ENCODE measurements at places on chromosomes 2 and 18. TPM values are rescaled to one million over a fixed set of nuclear protein-coding genes. Genes with fewer than 3 reads are reported as not detected.

Gene ARL4C
- total RNA-seq = 5.4 TPM

Gene REEP1
- total RNA-seq = 95.1 TPM

Gene SPATA3
- total RNA-seq = not detected

Gene HNMT
- 25.5 TPM for total RNA-seq

Gene LAMA1
- total RNA-seq = 0.17 TPM

Gene ITGB1BP1
- 91.4 TPM for total RNA-seq

Gene TDRD15
- not detected for total RNA-seq

Gene ELOA2
- total RNA-seq = not detected

DNA sequence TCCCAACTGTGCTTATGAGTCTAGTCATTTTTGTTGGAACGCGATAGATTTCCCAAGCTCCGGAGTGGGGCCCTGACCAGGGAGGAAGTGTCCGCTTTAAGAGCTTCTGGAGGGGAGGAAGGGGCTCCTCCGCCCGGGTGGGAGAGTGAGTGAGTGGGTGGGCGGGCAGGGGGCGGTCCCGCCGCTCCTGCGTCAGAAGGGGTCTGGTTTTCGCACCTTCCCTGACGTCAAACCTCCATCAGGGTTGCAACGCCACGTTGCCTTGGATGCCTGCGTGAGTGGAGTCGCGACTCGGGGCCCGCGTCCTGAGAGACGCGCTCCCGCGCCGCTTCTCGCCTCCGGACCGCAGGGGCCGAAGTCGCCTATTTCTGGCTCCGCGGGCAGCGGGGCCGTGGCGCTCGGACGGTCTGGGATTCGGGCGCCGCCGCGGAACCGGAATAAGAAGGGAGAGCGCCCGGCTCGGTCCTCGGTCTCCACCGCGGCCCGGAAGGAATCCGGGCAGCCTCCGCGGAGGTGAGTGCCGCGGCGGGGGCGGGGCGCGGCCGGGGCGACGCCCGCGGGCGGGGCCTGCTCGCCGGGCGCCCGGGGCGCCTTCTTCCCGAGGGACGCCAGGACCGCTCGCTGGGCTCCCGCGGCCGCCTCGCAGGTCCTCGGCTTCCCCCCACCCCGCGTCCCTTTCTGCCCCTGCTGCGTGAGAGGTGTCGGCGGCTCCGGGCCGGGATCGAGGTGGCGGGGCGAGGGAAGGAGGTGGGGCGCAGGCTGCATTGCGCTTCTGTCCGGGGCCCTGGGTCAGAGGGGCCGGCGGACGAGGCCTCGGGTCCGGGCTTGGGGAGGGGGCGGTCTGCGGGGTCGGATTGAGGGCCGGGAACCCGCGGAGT lies at the start of gene ZDBF2:
Gene ZDBF2, plus strand, starts transcription at position 230 of the 878 bp plus-strand sequence. CDS start 7,187 bp downstream, outside the sequence.
- no peak for DNase-seq

DNA sequence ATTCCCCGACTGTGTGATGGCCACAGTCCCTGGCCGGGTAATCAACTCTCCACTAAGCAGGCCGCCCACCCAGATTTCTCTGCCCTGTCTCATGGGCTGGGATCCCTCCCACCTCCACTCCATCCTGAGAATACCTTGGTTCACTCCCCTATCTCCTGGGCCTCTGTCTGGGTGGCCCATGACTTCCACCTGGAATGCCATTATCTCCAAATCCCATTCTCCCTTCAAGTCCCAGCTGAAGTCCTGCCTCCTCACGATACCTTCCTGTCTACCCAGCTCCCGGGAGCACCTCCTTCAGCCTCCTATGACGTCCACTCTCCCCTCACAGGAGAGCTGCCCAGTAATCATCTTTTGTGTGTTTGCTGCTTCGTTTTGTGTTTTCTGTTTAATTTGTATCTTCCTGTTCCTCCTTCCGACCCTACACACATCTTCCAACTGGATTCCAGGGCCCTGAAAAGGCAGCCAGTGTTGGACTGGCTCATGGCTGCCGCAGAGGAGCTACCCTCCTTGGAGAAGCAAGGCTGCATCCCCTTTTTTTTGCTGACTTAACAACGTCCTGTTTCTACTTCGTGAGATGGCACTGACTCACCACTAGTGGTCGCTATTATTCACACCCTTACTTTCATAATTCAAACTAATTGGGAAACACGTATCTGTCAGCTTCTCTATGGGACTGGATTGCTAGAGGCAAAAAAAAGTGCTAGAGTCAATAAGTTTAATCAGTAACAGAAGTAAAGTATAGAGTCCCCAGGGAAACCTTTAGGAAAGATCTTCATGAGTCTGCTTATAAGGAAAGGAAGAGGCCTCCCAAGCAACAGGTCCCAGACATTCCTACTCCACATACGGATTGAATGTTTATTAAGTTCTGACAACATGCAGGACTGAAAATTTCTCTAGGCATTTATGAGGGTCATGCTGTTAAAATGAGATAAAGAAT lies 171.9 kb upstream of the GATA6 start:
- DNase-seq = no peak

GRCh38 chr2:69570474-69570873 lies 73.1 kb downstream of the AAK1 start:
- DNase-seq = no peak

DNA sequence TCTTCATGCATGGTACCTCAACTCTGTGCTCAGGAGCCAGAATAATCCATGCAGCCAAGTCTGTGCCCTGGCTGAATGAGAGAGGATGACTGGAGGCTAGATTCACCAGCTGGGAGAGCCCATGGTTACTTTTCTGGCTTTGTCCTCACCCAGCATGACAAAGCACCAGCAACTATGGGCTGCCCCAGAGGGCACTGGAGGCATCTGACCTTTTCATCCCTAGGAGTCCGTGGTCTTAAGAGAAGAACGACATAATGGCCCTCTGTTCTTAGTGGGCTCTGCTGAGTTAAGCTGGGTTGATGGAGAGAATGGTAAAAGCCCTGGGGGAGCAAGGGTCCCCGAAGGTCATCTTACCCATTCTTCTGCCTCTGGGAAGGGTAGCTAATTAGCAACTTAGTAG lies 54.6 kb upstream of the TNP1 start:
- no peak for DNase-seq

DNA sequence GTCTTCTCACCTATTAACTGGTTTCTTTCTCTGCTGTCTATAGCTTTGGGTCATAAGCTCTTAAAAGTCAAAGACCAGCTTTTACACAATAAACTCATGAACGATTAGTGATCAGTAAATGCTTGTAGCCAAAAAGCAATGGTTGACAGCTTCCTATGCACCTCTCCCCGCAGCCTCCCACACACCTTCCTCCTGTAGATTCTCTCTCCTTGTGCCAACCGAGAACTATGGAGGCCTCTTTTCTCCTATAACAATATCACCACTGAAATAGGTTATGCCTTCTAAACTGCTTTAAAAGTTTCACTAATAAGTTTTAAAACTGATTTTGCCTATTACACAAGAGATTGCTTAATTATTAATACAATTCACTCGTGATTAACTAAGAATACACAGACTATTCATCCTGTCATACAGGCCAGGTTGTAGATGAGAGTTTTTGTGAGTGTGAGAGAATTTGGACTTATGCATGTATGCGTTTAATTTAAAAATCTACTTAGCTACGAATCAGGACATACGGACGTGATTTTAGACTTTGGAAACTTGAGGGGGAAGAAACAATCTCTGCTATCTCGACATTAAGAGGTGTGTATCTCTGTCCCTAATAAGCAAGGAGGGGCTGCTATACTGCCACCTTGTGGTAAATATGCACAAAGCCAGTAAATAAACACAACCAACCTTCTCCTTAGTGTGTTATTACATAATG lies 229.1 kb upstream of the RBBP8 start:
- DNase-seq = no peak

DNA sequence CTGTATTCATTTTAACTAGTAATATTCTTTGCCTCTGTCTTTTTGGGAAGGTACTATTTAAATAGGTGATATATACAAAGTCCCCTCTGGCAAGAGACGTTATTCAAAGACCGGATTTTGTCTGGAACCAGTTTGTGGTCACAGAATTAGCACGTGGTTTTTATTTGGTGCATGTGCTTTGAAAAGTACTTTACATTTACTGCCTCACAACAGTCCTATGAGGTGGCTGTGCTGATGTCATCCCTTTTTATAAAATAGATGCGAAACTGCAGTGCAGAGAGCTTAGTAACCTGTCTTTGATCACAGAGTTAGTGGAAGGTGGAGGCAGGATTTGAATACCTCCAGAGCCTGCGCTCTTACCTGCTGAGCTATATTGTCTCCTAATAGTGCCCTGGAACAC lies 4.0 kb downstream of the LPIN1 start:
- DNase-seq = no peak

DNA sequence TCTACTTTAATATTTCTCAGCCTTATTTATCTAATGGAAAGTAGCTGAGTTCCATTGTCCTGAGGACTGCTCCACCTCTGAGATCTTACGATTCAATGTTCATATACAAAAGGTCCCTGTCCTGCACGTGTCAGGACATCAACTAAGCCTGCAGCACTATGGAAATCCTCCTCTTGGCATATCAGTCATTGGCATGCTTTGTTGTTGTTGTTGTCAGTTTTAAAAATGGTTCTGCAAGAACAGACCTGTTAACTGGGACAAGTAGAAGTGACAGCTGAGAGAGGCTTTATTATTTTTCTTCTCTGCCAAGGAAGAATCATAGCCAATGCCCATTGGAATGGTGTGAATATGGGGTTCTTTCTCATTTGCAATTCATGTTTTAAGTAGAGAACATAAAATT lies 450.1 kb upstream of the PKDCC start:
- no peak for DNase-seq

DNA sequence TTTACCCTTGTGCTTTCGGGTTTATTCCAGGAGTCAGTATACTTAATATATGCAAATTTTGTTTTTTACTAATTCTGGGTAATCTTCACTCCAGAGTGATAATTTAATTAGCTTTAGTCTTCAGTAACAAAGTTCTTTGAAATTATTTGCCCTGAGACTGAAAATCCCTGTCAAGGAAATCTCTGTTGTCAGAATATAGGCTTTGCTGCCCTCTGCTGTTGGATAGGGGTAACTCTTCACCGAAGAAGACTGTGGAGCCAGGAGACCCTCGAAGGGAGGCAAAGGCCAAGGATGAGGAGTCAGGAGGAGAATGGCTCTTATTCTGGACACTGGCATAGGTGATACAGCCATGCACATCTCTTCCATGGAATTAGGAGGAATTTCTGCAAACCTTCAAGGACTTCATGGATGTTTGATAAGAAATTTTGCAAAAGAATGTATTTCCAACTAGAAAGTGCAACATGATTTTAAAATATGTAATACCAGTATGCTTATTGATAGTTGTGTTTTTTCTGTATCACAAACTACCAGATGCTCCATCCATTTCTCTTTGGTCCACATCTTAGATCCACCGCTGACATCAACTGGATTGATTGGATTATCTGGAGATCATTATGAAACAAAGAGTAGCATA lies 182.3 kb downstream of the RDH14 start:
- no peak for DNase-seq

- DNase-seq = peak; percentile 64
Measured at GRCh38 chr2:239858179-239858578, 167.0 kb downstream of the NDUFA10 start.

DNA sequence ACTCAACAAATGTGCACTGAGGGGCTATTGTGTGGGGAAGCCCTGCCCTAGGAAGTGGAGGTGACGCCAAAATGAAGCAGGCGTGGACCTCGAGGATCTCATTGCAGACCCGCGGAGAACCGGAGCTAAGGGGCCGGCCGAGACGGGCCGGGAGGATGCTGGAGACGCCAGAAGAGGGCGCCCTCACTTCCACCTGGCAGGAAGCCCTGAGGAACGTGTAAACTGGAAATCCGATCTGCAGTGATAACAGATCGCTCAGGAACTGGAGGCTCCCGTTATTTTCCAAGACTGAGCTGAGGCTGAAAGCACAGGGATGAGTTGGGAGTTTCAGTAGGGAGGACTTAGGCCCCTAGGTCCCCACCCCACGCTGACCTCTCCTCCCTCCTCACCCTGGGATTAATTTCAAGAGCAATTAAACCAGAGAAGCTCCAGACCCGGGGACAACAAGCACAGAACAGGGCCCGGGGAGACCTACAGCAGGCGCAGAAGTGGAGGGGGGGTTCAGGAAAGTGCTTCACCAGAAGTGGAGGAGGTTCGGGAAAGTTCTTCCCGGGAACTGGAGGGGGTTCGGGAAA lies 7.7 kb upstream of the COL6A3 start:
- no peak for DNase-seq

DNA sequence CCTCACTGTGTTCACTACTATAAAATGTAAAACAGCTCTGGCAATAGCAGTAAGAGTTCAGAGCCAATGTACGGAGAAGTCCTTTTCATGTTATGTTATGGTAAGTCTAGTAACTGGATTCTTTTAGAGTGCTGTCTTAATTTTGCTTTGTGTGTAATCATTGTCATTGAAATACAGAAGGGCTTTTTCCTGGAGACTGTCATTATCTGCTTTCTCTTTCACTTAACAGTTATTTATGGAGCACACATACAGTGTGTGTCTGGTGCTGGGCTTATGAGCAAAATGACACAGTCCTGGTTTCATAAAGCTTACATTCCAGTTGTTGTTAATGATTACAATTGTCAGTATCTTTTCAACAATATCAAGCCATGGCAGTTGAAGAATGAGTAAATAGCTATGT lies 95.5 kb downstream of the CCDC102B start:
- DNase-seq = no peak

DNA sequence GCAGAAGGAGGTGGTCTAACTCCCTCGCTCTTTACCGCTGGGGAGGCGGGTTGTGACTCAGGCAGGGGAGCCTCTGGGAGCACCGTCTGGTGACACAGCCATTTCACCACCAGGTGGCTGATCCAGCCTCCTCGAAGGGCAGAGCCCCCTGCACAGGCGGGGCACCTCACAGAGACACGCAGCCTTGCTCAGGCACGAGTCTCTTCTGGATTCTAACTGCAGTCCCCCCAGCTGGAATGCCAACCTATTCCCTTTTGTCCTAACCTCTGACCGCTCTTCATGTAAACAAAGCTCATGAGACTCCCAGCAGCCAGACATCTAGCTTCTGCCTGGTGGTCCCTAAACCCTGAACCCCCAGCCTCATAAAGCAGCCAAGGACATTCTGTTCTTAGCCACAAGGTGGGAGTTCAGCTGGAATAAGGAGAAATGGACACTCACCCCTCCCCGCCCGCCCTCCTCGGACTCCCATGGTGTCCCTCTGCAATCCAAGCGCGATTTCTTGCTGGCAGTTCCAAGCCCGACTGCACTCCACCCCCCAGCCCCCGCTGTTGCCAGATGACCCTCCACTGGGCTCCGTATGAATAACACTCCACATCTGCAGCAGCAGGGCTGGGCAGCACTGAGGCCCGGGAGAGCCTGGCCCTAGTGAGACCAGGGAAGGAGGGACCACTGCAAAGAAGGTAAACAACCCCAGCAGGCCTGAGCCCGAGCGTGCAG lies 84.3 kb downstream of the TNS1 start:
- DNase-seq = no peak

- DNase-seq = no peak
Measured at GRCh38 chr2:9336576-9337314, 86.6 kb downstream of the ITGB1BP1 start.

DNA sequence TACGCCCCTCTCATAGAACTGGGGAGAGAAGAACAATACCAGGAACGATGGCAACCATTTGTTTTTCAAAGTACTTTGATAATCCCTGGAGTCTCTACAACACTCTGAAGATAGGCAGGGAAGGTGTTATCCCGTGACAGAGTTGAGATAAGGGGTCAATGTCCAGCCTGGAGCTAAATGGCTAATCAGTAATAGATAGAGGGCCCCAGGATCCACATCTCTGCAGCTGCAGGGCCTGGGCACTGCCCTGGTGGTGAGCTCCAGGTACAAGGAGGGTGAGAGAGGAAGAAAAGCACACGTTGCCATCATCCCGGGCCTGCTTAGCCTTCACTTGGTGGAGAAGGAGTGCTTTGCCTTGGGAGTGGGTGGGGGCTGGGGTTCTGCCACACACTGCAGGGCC lies 260.6 kb downstream of the PRKCE start:
- DNase-seq = no peak

GRCh38 chr2:96888072-96889011 lies 18.5 kb upstream of the SEMA4C start:
- no peak for DNase-seq

Data from esophagus muscularis mucosa (tissue), 4 donors.